Cardiac muscle cell (in vitro differentiated cells and primary cell): ENCODE measurements at places on chromosomes 1 and 21. TPM values are rescaled to one million over a fixed set of nuclear protein-coding genes. Genes with fewer than 3 reads are reported as not detected.
A peak's percentile ranks its signal among the peaks of the same experiment; 100 is the strongest.

DNA sequence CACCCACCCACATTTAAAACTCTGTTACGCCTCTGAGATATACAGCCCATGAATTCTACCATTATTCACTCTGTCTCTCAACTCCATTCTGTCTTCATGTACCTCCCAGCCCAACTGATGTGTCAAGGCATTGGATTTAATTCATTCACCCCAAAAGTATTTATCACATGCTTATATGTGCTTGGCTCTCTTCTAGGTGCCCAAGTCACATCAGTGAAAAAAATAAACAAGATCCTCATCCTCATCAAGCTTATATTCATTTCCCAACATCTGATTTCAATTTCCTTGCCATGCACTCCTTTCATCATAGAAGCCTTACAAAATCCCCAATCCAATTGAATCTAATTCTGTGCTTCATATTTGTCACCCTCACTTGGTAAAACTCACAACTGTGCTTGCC lies 967.6 kb downstream of the LTN1 start:
- DNase-seq, result no peak

CTTNBP2NL gene
- total RNA-seq, result 6.4 and 13.1 TPM in 2 replicates

- no peak for DNase-seq
These were observed 1.2 kb downstream of the ARHGEF11 start for GRCh38 chr1:157044326-157044725.

DNA sequence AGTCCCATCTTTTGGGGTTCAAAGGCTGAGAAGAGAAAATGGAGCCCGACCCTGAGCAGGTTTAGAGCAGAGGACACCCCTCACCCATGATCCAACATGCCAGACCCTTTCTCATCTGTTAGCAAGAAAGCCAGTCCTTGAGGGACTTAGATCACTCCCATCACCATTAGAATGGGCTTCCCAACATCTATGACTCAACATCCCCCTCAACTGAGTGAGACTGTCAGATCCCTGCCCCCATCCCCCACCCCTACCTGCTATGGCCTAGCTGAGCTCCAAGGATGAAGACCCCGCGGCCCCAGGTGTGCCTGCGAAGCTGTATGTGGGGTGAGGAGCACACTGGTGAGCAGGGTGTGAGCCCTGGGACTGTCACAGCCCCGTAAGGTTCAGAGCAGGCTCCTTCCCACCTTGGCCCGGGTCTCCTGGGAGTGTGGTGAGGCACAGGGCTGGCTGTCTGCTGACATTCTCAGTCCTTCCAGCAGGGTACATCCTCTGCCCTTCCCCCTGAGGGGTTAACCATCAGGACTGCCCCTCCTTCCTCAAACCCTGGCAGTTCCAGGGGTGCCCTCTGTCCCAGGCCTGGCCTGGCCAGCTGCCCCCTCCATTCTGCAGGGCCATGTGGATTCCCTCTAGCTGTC lies 21.4 kb upstream of the BLACAT1 start:
- no peak for DNase-seq

DCST1 gene
- total RNA-seq, result not detected in 2 replicates

- DNase-seq, result no peak
These were observed 53.6 kb upstream of the ADARB1 start for GRCh38 chr21:45020629-45021427.

GRCh38 chr1:47332779-47333577 lies 612 bp upstream of the CMPK1 start:
- no peak for DNase-seq

GRCh38 chr1:91454136-91454535 lies 46.5 kb upstream of the CDC7 start:
- DNase-seq, result peak; percentile 34

UBXN10 gene
- total RNA-seq, result 1.8 TPM in 2 replicates

GRCh38 chr1:43432907-43433306 lies 20.8 kb downstream of the HYI start:
- no peak for DNase-seq

DNA sequence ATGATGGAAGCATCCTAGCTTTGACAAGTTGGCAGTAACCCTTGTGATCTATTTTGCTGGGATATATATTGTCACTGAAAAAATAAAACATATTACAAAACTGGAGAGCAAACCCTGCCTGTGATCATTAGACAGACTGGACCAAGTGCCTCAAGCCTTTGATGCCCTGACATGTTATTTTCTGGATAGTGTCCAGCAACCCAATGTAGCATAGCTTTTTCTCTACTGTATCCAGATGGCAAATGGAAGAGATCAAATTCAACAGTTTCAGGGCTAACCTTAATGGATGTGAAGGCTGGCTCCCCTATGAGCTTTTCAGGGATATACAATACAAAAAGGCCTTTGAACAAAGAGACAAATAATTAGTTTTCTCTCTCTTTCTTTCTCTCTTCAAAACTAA lies 25.1 kb downstream of the WARS2 start:
- no peak for DNase-seq

SELENBP1 gene
- 47.1 and 73.5 TPM in 2 replicates for total RNA-seq

DNA sequence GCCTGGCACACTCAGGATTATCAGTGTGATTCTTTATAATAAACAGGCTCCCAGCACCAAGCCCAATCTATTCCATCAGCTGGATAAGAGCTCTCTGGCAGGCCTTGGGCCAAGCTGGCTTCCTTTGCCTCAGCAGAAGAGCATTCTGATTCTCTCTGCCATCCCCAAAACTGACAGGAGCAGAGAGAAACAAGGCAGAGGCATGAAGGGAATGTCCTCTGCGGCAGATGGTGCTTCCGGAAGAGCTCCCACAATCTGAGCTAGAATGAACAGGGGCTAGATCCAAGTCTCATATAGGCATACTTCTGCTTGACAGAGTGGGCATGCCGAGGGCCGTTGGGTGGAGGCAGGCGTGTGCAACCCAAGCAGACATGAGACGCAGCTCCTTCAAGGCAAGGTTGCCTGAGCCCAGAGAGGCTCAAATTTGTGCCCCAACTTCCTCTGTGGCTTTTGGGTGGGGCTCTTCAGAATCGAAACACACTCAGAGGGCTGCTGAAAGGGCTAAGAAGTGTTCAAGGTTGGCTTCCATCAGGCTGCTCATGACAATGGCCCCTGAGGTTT lies 4.0 kb downstream of the CAPN2 start:
- no peak for DNase-seq

DNA sequence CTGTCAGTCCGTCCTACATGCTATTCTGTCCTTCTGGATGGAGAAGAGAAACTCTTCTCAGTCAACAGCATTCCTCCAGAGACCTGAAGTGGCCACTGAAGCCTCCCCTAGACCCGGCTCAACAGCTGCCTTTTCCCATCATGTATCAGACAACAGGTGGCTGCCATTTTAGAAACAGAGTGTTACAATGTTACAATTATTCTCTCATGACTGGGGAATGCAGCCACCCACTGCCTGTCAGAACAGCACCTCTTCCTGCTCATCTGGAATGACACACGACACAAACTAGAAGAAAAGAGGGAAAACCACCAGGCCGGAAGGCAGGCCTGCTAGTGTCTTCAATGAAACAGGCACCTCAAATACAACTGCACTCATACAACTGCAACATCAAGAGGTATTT lies 105.3 kb downstream of the PGBD5 start:
- DNase-seq, result no peak

GRCh38 chr1:200665861-200666260 lies 3.8 kb downstream of the DDX59 start:
- DNase-seq, result no peak

DNA sequence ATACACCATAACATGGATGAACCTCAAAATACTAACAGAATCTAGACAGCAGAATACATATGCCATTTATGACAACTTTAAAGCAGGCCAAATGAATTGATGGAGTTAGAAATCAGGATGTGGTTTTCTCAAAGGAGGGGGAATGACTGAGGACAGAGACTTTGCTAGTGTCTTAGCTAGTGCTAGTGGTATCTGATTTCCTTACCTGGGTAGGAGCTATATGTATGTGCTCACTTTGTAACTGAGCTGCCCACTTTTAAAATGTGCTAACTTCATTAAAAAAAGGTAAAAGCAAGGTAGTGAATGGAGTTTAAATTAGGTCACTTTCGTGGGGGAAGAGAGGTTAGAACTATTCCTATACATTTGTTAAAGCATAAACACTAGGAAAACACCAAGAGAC lies 2.6 kb downstream of the GTF2B start:
- no peak for DNase-seq

SHE gene
- total RNA-seq, result 2.1 and 2.7 TPM in 2 replicates

DNA sequence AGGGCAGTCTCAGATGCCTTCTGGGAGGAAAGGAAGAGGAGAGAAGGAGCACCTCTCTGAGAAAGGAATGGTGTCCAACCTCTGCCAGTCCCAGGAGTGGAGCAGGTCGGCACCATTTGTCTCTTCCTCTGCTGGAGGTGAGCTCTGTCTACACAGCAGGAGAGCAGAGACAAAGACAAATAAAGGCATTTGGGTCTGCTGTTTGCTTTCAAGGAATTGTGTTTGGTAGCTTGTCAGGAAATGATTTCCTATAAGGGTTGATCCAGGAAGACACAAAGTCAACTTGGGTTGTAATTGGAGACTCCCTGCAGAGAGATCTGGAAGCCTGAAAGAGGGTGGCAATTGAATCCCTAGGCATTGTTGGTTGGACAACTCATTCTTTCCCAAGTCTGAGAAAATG lies 34.5 kb upstream of the PLXNA2 start:
- no peak for DNase-seq

DNA sequence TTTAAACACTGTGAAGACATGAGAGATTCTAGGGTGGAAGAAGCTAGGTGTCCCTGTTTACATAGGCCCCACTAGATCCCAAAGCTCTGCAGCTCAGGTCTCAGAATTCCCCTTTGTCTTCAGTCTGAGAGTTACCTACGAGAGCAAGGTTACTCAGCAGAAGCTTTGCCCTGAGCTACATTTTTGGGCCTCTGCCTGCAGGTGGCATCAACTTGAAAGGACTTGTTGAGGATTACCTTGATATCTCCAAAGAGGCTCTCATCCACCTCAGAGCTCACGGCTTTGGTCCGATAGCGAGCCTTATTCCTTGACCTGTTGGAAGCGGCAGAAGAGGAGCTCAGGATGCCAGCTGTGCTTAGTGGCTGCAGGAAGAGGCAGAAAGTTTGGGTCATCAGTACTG lies 7.0 kb downstream of the CFAP45 start:
- DNase-seq, result no peak

DNA sequence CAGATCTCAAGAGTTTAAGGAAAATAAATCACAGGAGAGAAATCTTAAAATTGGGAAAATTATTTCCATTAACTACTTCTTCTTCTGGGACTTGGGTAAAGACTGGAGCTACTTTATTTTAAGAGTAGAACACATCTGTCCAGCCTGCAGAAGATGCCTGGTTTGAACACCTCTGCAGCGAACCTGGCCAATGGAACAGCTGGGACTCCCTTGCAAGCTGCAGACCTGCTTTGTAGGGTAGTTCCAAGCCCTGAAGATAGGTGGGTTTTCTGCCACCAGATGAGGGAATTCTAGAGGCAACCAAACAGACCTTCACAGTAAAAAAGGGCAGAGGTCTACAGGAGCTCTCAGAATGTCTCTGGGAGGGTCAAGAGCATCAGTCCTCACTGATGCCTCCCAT lies 86.5 kb upstream of the CACNA1E start:
- no peak for DNase-seq

- no peak for DNase-seq
These were observed 591.0 kb downstream of the ADGRL2 start for GRCh38 chr1:82391712-82392111.

EFNA1 gene
- total RNA-seq, result 39.1 and 43.1 TPM in 2 replicates

- no peak for DNase-seq
These were observed 59.7 kb upstream of the ZNF326 start for GRCh38 chr1:89935235-89935634.

C1orf141 gene
- total RNA-seq, result not detected in 2 replicates

GRCh38 chr21:35043549-35043948 lies 5.6 kb downstream of the RUNX1 start:
- no peak for DNase-seq

C2CD4D gene
- not detected in 2 replicates for total RNA-seq

DNA sequence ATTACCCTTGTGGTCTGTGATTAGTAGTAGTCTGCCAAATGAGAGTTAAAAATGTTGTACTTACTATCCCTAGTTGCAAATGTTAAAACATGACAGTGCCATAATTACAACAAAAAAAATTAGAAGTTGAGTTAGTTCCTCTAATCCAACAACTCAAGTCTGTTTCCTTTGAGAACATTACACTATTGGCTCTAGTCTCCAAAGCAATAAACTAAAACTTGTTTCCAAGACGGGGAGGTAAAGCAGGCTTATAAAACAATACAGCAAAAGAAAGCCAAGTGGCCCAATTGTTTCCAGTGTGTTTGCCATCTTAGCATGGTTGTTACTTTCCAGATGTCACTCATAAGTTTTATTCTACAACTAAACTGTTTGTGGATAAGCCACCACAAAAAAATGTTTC lies 11.6 kb downstream of the KYAT3 start:
- DNase-seq, result no peak

S100A7 gene
- not detected in 2 replicates for total RNA-seq

GRCh38 chr1:81920245-81920740 lies 119.6 kb downstream of the ADGRL2 start:
- peak; percentile 77 for DNase-seq

SPRR2E gene
- total RNA-seq, result not detected in 2 replicates

DNA sequence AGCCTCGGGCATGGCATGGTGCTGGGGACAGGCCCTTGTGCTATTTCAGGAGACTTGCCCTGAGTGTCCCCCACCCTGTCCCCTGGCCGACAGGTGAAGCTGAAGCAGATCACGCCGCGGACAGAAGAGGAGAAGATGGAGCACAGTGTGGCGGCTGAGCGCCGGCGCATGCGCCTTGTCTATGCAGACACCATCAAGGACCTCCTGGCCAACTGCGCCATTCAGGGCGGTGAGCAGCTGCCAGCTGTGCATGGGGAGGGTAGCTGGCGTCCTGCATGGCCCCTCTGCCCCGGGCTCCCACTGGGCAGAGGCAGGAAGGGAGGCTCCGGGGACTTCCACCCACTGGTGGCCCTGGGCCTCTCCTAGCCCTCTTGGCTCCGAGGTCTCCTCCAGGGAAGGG lies 28.9 kb downstream of the FAM151A start:
- no peak for DNase-seq

IVL gene
- total RNA-seq, result not detected in 2 replicates

RSBN1 gene
- 18.0 and 27.3 TPM in 2 replicates for total RNA-seq
